ENCODE measurements at places on chromosomes 3 and 15.

- no peak for DNase-seq
Measured at GRCh38 chr3:61531528-61531927, 29.8 kb upstream of the PTPRG start.

- DNase-seq, result no peak
Measured at GRCh38 chr15:91855684-91856489, 2.4 kb downstream of the SLCO3A1 start.

- no peak for DNase-seq
Measured at GRCh38 chr3:28140664-28141063, 100.8 kb upstream of the CMC1 start.

GRCh38 chr15:70039917-70040316, 57.8 kb downstream of the TLE3 start:
- DNase-seq, result no peak

DNA sequence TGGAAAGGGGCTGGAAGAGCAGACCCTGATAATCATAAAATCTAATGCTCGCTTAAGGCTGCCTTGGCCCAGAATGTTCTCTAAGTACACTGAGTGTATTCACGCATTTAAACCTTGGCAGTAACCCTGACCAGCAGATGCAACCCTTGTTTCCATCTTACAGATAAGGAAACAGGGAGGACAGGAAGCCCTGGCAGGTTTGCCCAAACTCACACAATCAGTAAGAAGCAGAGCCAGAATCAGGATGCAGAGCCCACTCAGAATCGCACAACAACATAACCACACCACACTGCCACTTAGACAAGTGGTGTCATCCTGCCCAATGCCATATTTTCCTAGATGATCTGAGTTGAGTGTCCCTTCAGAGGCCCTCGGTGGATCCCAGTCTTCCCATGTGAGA, 214.5 kb upstream of the HES1 start:
- DNase-seq, result no peak

DNA sequence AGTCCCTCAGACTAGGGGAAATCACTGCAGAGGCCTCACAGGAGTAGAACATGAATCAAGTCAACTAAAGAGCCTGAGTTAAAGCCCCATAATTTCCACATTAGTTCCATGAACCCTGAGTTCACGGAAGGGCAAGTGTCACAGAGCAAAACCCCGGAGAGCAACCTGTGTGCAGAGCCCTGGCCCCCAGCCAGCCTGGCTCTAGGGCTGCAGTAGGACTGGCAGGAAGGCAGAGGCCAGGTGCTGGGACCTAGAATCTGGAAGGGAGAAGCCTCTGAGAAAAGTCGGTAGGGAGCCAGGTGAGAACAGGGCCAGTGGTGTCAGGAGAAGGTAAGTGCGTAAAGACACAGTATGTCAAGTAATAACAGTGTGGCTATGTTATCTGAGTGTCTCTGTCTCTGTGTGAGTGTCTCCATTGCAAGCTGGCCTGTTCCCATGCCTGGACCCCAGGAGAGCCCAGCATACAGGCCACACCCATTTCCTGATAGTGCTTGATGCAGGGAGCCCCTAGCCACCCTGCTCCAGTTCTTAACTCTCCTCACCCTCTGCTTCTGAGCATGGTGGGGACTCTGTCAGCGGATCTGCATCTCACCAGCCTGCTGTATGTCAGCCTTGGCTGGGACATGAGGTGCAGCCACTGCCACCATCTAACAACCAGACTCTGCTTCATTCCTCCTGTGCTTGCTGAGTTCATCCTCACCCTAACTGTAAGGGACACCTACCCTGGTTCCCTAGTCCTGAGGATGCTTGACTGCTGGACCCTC, 11.3 kb upstream of the MANF start:
- DNase-seq, result no peak

DNA sequence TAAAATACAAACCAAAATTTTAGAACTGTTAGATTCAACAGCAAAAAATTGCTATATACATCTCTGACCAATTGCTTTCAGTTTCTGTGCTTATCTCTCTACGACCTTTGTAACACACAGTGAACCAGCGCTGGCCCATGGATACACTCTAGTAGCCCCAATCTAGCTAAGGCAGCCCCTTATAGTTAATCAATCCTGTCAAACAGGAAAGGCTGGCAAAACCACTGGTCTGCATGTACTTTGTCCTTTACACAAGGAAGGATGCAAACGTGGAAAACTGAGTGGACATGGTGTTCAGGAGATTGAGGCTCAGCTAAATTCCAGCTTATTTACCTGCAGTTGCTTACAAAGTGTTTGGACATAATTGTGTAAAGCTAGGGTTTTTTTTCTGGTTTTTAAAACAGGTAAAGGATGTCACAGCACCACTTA, 25.9 kb downstream of the ADGRG7 start:
- no peak for DNase-seq

GRCh38 chr15:70722266-70723121, 40.9 kb downstream of the UACA start:
- DNase-seq, result no peak

GRCh38 chr15:45429941-45430792, 51.8 kb upstream of the GATM start:
- peak; percentile 73 for DNase-seq

- DNase-seq, result no peak
Measured at GRCh38 chr3:5036858-5037257, 57.6 kb downstream of the BHLHE40 start.

- DNase-seq, result no peak
Measured at GRCh38 chr3:150968341-150969035, 4.0 kb downstream of the CLRN1 start.

GRCh38 chr3:132290833-132291232, 26.4 kb upstream of the ACP3 start:
- no peak for DNase-seq

All from stimulated activated CD8-positive, alpha-beta memory T cell treated with anti-CD3 and anti-CD28 coated beads, Interleukin-2, amount 100 ng/mL, for 1 hour (primary cell).